ENCODE measurements at places on chromosomes 2 and 18.

DNA sequence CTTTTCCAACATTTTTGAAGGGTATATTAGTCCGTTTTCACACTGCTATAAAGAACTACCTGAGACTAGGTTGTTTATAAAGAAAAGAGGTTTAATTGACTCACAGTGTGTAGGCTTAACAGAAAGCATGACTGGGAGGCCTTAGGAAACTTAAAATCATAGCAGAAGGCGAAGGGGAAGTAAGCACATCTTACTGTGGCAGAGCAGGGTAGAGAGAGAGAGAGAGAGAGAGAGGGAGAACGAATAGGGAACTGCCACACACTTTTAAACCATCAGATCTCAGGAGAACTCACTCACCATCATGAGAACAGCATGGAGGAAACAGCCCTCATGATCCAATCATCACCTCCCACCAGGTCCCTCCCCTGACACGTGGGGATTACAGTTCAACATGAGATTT, 420.3 kb downstream of the SOCS6 start:
- H3K4me1 ChIP-seq: peaks cover 12% of the 10 kb centered on the region
- peak; percentile 5 for DNase-seq
- H3K4me3 ChIP-seq: no peak overlapping the region
- H3K27ac ChIP-seq: no peak overlapping the region
- H3K27me3 ChIP-seq: no peaks in the 10 kb centered on the region

- H3K27ac ChIP-seq: no peak overlapping the region
- H3K4me3 ChIP-seq: no peak overlapping the region
- no peaks in the 10 kb centered on the region for H3K27me3 ChIP-seq
- no peaks in the 10 kb centered on the region for H3K36me3 ChIP-seq
- DNase-seq: no peak
Observed at GRCh38 chr2:200689115-200689514, 103.3 kb downstream of the AOX1 start.

DNA sequence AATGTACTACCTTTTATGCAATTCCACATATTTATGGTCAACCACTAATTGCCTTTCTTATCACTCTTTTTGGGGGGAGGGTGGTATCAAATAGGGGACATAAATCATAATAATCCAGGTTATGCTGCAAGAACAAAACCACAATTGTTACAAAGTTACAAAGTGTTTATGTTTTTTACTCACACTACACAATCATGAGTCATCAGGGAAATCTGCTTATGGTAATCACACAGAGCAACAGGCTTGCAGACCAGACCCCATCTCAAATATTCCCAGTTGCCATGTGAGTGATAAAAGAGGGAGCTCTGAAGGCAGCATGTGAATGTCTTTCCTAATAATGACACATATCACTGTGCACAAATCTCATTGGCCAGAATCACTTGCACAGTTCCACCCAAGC, 304.7 kb upstream of the TMEFF2 start:
- H3K36me3 ChIP-seq: no peaks in the 10 kb centered on the region
- H3K4me1 ChIP-seq: no peaks in the 10 kb centered on the region
- no peak for DNase-seq
- no peak overlapping the region for H3K27ac ChIP-seq

- peaks cover 42% of the 10 kb centered on the region for H3K27me3 ChIP-seq
- H3K27ac ChIP-seq: no peak overlapping the region
- DNase-seq: no peak
- no peaks in the 10 kb centered on the region for H3K36me3 ChIP-seq
Observed at GRCh38 chr2:173075056-173075780, 428 bp upstream of the MAP3K20 start.

- DNase-seq: no peak
- H3K4me1 ChIP-seq: peaks cover 3% of the 10 kb centered on the region
- H3K27me3 ChIP-seq: no peaks in the 10 kb centered on the region
- no peak overlapping the region for H3K27ac ChIP-seq
Observed at GRCh38 chr18:9048808-9049494, 53.5 kb upstream of the NDUFV2 start.

DNA sequence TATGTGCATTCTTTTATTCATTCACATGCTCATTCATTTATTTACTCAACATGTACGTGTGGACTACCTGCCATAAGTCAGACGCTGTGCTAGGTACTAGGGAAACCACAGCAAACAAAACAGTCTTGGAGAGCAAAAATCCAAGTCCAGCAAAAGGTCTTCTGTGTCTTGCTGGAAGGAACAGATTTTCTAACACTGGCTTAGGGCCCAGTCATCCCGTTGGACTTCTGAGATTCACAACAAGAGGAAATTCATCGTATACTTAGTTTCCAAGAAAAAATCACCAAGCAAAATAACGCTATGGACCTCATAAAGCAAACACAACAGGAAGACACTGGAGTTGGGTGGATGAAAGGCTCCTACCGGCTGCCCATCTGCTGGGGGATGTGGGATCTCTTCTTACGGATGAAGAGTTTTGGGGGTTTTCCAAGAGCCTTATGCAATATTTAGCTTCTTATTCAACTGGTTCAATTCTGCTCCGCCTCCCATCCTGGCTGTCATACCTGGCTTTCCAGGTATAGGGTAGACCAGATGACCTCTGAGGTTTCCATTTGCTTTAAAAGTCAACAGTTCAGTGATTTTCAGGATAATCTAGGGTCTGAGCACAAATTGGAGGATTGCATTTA, 262.7 kb downstream of the HAUS1 start:
- H3K4me3 ChIP-seq: no peak overlapping the region
- DNase-seq: no peak
- no peak overlapping the region for H3K27ac ChIP-seq
- H3K4me1 ChIP-seq: no peaks in the 10 kb centered on the region

DNA sequence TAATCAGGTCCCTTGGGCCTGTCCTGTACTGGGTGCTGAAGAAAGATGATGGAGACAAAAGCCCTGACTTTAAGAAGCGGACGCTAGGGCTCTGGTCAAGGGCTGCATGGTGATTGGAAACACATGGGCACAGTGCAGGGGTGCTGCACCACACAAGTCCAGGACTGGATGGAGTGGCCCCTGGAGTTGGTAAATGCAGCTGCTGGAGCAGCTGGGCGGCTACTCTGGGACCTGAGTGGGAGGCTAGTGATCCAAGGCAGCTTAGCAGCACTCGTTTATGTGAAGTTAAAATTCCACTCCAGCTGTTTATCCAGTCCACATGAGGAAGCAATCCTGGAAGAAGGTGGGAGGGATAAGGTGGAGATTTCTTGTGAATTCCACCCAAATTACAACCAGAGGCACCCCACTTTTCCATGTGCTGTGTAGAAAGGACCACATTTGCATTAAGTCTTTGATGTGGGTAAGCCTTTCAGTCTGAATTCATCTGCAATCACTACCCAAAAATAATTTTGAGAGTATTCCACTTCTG, 24.9 kb downstream of the MERTK start:
- H3K4me3 ChIP-seq: no peak overlapping the region
- H3K4me1 ChIP-seq: no peaks in the 10 kb centered on the region
- DNase-seq: no peak
- no peak overlapping the region for H3K27ac ChIP-seq
- no peaks in the 10 kb centered on the region for H3K27me3 ChIP-seq
- no peaks in the 10 kb centered on the region for H3K36me3 ChIP-seq
